ENCODE measurements at places on chromosomes 12 and 14.

GRCh38 chr14:61438860-61439765, 117.7 kb downstream of the PRKCH start:
- DNase-seq = no peak

- peak; percentile 38 for DNase-seq
These were observed 7.3 kb upstream of the TRPV4 start for GRCh38 chr12:109840305-109841074.

DNA sequence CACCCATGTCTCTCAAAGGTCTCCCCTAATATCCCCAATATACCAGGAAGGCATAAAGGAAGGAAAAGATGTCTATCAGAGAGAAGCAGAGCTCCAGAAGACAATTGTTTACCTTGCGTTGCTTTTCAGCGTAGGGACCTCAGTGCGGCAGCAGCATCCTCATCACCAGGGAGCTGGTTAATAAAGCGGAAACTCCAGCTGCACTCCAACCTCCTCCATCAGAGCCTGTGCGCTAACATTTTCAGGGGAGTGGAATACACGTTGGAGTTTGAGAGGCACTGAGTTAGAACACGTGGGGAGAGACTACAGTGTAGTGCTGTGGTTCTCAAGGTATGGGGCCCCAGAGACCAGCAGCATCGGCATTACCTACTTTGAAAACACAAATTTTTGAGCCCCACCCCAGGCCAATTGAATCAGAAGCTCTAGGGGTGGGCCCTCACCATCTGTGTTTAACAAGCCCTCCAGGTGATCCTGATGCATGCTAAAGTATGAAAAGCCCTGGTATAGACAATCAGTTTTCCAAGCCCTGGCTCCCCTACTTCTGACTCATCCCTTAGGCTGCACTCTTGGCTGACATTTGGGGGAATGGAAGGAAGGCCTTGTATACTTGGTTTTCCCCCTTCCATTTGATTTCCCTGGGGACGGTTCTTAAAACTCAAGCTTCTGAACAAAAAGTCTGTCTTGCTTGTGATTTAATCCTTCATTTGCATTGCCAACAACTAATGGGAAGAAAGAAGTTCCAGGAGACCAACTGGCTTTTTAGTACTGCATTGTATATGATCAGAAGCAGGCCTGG, 419.0 kb upstream of the CCDC196 start:
- DNase-seq = no peak

DNA sequence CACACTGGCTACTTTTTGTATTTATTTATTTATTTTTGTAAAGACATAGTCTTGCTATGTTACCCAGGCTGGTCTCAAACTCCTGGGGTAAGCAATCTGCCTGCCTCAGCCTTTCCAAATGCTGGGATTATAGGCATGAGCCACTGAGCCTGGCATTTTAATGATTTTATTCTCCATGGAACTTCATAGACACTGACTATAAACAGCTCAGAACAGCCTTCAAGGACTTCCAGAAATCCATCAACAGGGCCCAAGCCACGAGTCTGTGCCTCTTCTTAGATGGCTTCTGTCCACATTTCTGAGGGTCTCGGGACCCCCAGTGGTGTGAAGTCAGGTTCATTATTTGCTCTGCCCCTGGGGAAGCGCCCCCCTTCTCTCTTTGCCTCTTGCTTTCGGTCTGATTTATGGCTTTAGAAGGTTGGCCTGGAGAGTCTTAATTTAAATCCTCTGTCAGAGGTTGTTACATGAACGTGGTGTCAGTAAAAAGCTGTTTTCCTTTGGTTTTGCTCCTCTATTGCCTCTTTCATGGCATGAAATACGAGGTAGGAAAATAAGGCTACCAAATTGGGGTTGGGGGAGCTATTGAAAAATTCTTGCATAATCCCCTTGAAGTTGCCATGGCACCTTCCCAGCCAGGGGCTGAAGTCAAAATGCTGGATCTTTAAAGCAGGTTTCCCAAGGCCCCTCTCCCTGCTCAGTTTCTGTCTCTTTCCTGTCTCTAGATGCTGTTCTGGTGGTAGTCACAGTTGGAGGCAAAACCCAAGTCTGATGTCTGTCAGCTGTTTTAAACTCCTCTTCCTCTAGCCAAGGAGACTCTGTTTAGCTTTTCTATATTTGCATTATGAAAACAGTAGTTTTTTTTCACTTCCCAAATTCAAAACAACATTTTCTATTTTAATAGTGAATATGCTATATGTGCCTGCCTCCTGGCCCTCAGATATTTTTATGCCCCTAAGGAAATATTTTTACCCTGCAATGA, 129.4 kb downstream of the SMOC1 start:
- DNase-seq = no peak

GRCh38 chr12:8899830-8900229, 14.5 kb upstream of the PHC1 start:
- no peak for DNase-seq

- DNase-seq = peak; percentile 41
These were observed 11.2 kb downstream of the MAP4K5 start for GRCh38 chr14:50520947-50521815.

GRCh38 chr14:78690836-78691235, 520.7 kb downstream of the NRXN3 start:
- DNase-seq = no peak

DNA sequence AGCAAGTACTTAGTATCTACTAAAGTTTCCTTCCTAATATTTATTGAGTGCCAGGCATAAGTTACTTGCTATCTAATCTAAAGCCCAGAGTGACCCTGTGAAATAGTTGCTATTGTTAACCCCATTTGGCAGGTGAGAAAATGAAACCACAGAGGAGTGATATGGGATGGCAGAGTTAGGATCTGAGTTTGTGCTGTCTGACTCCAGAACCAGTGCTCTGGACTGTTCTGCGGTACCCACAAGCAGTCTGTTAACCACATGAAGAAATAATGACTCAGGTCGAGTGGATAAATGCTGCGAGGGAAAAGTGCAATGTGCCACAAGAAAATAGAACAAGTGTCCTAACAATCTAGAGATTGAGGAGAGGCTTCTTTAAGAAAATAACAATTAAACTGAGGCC, 60.7 kb upstream of the GZMB start:
- no peak for DNase-seq

DNA sequence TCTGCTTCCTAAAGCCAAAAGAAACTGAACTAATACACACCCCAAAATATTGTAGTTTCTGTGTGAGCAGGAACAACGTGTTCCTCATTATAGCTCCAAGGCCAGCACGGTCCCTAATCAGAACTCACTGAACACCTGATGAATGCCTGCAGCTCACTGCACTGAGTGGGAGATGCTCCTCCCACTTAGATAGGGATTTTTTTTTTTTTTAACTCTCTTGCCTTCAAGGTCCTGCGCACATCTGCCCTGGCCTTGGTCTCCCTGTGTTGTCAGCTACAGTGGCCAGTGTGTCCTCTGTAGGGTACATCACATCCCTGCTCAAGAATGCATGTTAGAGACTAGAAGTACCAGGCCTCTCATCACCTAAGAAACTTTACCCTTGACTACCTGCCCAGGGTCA, 44.3 kb upstream of the TMPO start:
- DNase-seq = no peak

Measured in Caki2 (cell line).